ENCODE measurements at places on chromosomes 4 and X. TPM values are rescaled to one million over a fixed set of nuclear protein-coding genes. Genes with fewer than 3 reads are reported as not detected.

Gene SHROOM2
- total RNA-seq, result not detected

- DNase-seq, result no peak
Observed at GRCh38 chr4:7295197-7295910, 103.0 kb downstream of the SORCS2 start.

- DNase-seq, result peak; percentile 59
Observed at GRCh38 chr4:8587469-8588195, 4.9 kb upstream of the CPZ start.

Gene DACH2
- total RNA-seq, result not detected

GRCh38 chr4:141041021-141041476 lies 92.2 kb downstream of the RNF150 start:
- DNase-seq, result no peak

DNA sequence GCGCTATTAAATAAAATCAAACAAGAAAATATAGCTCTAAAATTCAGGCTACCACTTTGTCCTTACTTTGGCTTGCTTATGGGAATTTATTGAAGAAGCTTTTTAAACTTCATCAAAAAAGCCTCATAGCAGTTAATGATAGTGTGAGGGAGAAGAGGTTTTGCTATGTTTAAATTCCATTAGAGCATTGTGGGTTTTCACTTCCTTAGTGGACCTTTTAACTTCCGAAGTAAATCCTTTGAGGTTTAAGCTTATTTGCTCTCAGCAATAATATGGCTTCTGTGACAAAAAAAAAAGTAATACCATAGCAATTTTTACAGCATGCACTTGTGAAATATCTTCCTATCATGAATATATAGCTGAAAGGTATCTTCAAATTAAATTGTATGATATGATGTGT lies 120.2 kb upstream of the NDST4 start:
- no peak for DNase-seq

Gene CXCR3
- total RNA-seq, result 2.7 TPM

Gene MFAP3L
- total RNA-seq, result 0.95 TPM

- DNase-seq, result peak; percentile 32
Observed at GRCh38 chr4:3034231-3034630, 40.1 kb downstream of the HTT-AS start.

GRCh38 chr4:145216535-145216934 lies 36.1 kb upstream of the OTUD4 start:
- DNase-seq, result no peak
